ENCODE measurements at places on chromosomes 7 and 10.

- DNase-seq: no peak
Observed at GRCh38 chr10:93573051-93573909, 6.8 kb downstream of the FFAR4 start.

GRCh38 chr10:75971402-75972211, 540.2 kb downstream of the LRMDA start:
- DNase-seq: no peak

DNA sequence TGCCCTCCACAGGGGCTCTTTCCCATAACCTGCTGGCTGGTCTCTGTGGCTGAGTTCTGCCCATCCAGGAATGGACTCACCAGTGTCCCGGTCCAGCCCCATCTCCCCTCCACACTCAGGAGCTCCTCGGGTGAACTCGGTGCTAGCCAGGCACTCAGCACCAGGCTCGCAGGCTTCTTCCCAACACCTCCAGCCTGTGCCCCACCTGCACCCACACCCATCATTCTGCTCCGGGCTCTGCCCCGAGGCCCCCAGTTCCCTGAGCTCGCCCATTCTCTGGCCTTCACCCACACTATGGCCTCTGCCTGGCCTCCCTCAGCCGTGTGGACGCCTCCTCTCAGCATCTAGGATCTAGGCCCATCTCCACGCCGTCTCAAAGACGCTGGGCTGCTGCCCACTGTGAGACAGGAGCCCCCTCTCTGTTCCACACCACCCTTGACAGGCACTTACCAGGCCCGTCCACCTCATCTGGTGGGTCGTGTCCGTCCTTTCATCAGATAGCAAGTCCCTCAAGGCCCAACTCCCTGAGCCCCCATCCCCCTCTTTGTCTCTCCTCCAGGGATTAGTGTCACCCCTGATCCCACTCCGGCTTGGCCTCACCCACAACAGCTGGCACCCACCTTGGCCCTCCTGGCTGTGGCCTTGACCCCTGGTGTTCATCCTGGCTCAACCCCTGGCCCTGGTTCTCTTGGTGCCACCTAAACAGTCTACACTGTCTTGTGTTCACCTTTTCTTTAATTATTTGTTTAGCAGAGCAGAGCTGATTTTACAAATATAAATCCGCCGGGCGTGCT, 76.0 kb upstream of the FAM20C start:
- no peak for DNase-seq

DNA sequence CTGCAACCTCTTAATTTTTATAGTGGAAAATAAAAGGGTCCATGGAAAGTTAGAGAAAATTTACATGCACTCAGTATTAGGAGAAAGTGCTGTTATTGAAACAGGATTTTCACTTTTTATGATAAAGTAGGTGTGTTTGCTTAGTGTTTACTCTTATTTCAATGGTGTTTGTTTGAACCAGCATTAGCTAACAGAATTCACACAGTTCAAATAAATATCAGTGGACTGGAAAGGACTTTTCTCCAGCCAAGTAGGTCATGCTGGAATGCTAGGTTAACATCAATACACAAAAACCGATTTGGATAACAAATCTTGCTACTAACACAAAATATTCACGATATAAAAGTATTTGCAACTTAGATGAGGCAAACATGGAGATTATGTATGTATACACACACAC, 49.4 kb upstream of the BET1 start:
- no peak for DNase-seq

GRCh38 chr10:5611899-5612680, 54.3 kb downstream of the ASB13 start:
- no peak for DNase-seq

GRCh38 chr7:45138433-45139267, 18.9 kb upstream of the RAMP3 start:
- no peak for DNase-seq

DNA sequence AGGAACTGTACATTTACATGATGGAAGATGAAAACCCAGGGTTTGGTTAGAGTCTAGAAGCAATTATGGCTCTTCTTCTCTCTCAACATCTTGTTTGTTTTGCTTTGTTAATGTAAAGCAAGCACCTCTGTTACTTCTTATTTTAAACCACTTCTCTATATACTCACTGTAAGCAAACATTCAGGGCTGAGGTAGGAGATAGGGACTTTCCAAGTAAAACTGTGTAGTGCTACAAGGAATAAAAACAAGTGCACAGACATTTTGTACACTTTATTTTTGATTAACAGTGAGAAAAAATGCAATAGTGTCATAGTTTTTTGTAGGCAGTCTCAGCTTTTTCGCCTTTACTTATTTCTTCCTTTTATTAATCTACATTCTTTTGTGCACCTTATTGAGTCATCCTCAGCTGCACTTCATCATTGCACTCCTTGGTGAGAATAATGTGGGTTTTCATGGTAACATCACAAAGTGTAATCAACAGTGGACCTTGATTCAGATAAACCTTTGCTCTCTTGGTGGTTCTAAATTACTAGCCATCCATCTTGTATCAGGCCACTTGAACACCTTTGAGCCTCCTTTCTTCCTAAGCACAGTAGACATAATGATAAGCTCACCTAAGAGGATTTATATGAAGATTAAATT, 52.9 kb downstream of the ELMO1 start:
- DNase-seq: no peak

- no peak for DNase-seq
Observed at GRCh38 chr7:13416071-13416470, 573.4 kb downstream of the ETV1 start.

- DNase-seq: no peak
Observed at GRCh38 chr7:27576360-27576944, 86.2 kb downstream of the HIBADH start.

- no peak for DNase-seq
Observed at GRCh38 chr10:78905015-78905956, 163.5 kb upstream of the ZMIZ1 start.

DNA sequence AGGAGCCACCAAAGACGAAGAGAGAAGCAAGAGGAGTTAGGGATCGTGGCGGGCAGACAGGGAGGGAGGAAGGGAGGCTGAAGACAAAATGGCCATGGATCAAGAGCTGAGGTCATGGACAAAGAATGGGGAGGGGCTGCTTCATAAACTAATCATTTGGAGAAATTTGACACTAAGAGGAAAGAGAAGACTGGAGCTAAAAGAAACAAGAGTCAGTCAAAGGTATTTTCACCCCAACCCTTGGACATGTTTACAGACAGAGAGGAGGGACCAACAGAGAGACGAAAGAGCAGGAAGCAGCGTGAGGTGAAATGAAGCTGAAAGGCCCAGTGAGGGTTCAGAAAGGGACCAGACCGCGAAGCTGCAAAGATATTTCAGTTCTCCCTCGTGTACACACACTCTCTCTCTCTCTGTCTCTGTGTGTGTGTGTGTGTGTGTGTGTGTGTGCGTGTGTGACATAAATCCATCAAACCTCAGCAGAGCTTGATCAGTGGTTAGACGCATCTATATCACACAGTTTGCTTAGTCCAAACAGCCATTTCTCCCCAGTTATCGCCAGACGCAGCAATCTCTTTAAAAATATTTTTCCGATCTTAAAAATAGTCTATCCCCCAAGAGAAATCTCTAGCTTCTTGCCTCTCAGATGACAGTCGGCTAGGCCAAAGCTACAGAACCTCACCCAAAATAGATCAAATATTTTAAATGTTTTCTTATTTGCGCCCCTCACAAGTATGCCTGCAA, 12.5 kb upstream of the CALD1 start:
- DNase-seq: no peak

DNA sequence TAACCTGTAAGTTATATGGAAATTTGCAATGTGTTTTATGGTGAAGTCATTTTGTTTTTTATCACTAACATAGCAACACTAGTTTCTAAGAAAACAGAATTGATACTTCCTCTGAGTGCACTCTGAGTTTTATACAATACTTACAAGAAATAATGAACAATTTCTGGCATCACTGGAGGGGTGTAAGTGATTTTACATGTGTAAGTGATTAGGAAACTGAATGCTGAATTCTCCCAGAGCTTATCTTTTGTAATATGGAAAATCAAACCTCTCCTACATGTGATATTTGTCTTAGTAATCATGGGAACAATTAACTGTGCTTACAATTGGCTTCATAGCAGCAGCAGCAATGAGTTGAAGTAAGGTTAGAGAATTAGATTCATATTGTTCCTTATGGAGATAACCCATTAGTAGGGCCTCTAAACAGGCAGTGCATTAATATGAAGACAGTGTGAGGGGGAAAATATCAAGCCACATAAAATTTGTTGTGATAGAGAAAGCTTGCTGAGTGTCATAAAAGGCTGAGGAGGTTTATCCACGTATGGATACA, 37.4 kb downstream of the SEMA3C start:
- DNase-seq: no peak

DNA sequence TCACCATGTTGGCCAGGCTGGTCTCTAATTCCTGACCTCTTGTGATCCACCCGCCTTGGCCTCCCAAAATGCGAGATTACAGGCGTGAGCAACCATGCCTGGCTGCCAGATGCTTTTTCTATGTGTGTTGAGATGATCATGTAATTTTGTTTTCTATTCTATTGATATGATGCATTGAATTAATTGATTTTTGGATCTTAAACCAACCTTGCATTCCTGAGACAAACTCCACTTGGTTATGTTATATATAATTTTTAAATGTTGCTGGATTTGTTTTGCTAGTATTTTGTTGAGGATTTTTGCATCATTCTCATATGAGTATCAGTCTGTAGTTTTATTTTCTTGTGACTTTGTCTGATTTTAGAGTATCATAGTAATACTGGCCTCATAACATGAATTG, 192.8 kb downstream of the ADK start:
- no peak for DNase-seq

DNA sequence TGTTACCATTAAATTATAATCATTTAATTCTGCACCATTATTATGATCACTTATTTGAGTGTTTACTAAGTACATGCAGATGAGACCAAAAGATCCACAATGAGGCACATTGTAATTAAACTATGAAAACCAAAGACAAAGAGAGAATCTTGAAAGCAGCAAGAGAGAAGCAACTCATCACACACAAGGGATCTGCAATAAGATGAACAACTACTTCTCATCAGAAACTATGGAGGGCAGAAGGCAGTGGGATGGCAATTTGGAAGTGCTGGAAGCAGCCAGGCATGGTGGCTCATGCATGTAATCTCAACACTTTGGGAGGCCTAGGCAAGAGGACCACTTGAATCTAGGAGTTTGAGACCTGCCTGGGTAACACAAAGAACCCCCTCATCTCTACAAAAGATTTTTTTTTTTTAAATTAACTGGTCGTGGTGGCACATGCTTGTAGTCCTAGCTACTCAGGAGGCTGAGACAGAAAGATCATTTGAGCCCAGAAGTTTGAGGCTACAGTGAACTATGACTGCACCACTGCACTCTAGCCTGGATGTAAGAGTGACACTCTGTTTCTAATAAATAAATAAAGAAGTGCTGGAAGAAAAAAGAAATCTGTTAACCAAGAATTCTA, 47.7 kb downstream of the CDK6 start:
- no peak for DNase-seq

- DNase-seq: no peak
Observed at GRCh38 chr7:1240517-1241257, 8.0 kb downstream of the UNCX start.

- DNase-seq: no peak
Observed at GRCh38 chr7:106791526-106791925, 73.6 kb upstream of the PIK3CG start.

DNA sequence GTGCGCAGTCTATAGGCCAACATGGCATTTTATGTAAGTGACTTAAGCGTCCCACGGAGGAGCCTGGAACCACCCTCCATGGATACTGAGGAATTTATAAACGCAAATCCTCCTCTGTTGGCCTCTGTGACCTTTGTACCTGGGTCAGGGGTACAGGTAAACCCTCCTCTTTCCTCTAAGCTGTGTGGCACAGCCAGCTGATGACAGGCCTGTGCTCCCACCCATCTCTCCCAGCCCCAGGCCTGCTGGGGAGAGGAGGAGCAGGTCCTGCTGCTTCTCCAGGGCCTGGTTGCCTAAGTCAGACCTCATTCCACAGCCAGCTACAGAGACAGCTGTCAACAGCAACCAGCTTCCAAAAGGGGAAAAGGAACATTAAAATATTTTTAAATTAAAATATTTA, 5.0 kb downstream of the AVPI1 start:
- no peak for DNase-seq

DNA sequence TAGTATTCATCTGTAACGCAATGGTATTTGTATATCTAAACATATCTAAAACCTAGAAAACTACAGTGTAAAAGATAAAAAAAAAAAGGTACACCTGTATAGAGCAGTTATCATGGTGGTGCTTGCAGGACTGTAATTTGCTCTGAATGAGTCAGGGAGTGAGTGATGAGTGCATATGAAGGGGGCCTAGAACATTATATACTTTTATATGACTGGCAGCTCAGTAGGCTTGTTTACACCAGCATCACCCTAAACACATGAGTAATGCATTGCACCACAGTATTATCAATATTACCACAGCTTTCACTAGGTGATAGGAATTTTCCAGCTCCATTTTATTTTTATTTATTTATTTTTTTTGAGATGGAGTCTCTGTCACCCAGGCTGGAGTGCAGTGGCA, 40.8 kb downstream of the TRIM24 start:
- DNase-seq: no peak

- no peak for DNase-seq
Observed at GRCh38 chr10:76491216-76491615, 1059.8 kb downstream of the LRMDA start.

- DNase-seq: no peak
Observed at GRCh38 chr10:101133489-101134298, 2.6 kb downstream of the TLX1 start.

DNA sequence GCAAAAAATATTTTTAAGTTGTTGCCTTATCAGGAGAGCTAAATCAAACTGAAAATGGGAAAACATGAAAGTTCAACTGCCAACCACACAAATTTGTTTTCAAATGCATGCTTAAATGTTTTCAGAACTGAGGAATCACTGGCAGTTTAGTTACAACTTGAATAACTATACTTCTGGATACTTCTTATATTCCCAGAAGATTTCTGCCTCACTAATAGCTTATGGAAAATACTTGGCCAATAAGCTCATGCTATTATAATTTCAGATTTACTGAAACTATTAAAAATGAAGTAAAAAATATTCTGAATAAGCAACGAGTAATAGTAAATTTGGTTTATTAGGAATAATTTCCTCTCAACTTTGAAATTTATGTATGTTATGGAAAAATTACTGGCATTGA, 222.2 kb downstream of the CDK14 start:
- no peak for DNase-seq

- no peak for DNase-seq
Observed at GRCh38 chr10:113842171-113842570, 11.7 kb downstream of the DCLRE1A start.

- DNase-seq: no peak
Observed at GRCh38 chr7:126635545-126635944, 617.2 kb downstream of the GRM8 start.

DNA sequence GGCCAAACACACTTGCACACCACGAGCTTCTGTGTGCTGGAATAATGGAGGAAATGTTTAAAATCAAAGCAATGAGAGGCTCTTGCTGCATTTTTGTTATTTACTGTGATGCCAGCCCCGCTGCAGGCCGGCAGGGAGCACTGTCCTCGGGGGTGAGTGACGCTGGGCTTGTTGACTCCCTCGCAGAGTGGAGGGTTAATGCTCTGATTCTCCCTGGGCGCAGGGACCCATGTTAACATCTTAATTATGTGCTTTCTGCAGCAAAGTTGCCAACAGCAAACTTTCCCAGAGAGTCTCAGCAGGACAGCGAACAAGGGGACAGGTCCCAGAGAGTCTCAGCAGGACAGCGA, 22.9 kb downstream of the SCART1 start:
- DNase-seq: no peak

GRCh38 chr7:92639213-92639896, 49.2 kb upstream of the FAM133B start:
- no peak for DNase-seq

Measured in esophagus squamous epithelium (tissue), 5 donors.